ENCODE measurements at places on chromosomes 16 and 17.

GRCh38 chr17:68384471-68384870 lies 72.8 kb downstream of the WIPI1 start:
- DNase-seq, result no peak

DNA sequence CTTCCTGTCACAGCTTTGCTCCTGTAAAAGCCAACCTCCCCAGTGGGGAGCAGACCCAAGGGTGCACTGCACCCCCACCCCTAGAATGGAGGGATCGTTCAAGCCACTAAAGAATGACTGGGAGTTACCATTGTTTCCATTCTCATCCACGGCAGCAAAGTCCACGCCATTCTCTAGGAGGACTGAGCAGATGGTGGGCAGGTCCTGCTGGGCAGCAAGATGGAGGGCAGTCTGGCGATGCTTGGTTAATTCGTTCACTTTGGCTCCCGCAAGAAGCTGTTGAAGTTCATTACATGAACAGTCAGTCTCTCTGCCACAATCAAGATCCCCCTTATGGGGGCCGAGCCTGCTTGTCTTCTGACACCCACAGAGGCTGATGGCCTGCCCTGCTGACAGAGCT lies 30.8 kb downstream of the CYB5D2 start:
- no peak for DNase-seq

DNA sequence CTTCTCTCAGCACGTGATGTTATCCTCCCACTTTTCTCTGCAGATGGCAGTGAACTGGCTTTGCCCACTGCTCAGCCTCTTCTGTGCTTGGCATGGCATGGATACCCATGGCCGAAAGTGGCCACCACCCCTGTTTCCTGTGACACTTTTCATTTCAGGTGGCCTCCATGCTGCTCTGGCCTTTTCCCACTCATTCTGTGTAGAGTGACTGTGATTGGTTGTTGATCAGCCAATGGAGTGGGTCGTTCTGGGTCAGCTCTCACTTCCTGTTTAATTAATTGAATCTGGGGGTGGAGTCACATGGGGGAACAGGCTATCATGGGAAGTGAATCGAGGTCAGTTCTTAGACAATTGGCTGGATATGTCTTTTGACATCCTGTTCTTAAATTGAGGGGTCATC lies 350.1 kb upstream of the EEF2KMT start:
- DNase-seq, result no peak

DNA sequence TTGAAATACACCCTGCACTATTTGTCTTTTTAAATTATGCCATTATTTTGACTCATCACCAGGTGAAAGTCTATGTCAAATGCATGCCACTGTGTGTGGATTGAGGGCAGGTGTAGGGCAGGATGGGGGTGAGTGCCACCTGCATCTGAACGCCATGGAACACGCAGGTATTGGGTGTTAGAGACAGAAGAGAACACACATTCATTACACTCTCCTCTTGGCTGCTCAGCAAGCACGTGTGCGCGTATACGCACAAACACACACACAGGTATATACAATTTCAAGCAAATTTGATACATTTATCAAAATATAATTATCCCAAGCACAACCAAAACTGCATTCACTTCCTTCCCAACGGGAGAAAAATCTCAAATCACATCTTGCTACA lies 268.9 kb downstream of the NTN1 start:
- no peak for DNase-seq

DNA sequence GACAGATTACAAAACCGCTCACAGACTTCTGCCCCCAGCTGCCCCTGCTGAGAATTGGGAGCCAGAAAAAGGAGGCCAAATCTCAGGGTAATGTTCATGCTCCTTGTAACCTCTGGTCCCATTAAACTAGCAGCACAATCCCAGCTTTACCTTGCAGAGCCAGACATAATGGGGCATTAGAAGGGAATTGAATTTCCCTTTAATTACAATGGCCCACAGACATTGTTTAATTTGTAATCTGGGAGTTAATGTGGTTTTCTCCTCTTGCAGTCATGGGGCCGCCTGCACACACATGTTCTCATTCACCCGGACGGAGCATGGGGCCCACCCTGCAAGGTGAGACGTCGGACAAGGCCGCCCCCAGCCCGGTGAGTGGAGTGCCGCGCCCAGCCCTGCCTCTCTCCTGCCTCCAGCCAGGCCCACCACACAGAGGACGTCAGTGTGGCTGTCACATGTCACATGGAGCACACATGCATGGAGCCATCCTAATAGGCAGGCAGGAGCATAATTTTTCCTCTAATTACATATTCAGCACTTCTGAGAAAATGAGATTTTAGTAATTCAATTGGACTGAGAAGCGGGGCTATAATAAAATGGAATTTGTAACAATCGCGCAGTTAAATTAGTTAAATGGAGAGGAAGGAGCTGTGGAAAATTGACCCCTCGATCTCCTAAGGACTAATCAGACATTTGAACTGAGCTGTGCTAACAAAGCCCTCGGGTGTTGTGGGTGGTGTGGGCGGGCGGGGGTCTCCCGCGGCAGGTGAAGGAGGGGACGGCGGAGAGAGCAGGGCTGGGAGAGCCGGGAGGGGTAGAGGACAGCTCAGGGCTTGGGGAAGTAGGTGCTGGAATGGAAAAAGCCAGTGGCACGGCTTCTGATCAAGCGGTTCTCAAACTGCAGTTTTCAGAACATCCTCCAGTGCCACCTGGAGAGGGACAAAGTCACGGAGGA lies 87.7 kb downstream of the ENGASE start:
- no peak for DNase-seq

GRCh38 chr16:10949424-10949970 lies 5.1 kb downstream of the CLEC16A start:
- peak; percentile 69 for DNase-seq

- DNase-seq, result no peak
These were observed 239.9 kb upstream of the TNRC6C start for GRCh38 chr17:77718669-77718961.

GRCh38 chr16:69494991-69495392 lies 70.6 kb downstream of the CYB5B start:
- peak; percentile 21 for DNase-seq

DNA sequence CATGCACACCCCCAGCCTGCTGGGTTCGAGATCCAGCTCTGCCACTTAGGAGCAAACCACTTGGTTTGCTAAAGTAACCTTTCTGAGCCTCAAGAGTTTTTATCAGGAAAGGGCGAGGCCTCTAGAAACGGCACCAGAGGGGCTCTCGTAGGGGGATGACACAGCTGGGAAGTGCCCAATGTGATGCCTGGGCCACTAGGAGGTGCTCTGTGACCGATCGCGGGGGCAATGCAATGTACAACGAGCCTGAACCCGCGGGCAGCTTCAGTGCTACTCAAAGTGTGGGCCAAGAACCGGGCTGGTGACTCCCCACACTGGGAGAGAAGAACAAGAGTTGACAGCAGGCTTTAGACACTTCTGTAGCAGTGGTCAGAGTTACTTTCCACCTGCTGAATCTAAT lies 9.4 kb downstream of the C16orf89 start:
- DNase-seq, result peak; percentile 72

- DNase-seq, result no peak
These were observed 6.2 kb upstream of the SMG1 start for GRCh38 chr16:18932243-18932987.

DNA sequence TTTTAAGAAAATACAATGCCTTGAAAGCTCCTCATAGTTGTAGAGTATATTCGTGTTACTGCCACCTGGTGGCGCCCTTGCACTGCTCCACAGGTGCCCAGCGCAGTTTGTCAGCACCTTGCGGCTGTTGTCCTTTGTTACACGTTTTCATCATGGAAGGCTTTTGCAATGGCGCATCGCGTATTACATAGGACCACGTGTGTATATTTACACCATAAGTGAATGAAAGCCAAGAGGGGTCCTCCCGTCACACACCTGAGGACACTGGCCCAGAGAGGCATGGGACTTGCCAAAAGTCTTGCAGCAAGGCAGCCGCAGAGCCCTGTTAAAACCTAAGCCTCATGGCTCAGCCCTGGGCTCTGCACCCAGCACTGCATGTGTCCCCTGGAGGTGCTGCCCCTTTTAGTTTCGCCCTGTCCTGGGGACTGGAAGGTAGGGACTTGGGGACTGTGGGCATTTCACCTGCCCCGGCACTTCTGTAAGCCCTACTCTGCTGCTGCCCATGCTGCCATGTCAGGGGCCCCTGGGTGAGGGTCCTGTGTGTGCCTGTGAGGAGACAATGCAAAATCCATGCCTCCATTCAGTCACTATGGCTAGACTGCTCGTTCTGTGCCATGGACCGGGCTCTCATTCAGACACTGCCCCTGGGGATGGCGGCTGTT lies 24.3 kb downstream of the POLR3E start:
- peak; percentile 72 for DNase-seq

- no peak for DNase-seq
These were observed 9.7 kb downstream of the CFAP20 start for GRCh38 chr16:58119509-58119845.

- DNase-seq, result peak; percentile 34
These were observed 907 bp upstream of the ESRP2 start for GRCh38 chr16:68236826-68237242.

- no peak for DNase-seq
These were observed 372.5 kb upstream of the CDH8 start for GRCh38 chr16:62408760-62409159.

- no peak for DNase-seq
These were observed 13.2 kb upstream of the AURKB start for GRCh38 chr17:8223356-8224126.

DNA sequence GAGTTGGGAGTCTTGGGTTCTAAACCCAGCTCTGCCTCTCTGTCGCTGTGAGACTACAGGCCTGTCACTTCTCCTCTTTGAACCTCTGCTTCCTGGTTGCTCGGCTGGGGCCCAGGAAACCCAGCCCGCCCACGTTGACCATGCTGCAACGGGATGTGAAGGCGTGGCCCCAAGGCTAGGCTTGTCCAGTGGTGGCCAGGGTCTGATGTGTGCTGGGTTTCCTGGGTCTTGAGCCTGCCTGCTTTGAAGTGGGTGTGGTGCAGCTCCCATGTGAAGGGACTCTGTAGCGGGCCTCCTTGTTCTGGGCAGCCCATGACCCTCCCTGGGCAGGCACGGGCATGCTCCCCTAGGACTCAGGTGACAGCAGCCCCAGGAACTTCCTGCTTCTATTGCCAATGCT lies 82.3 kb downstream of the SDR42E1 start:
- no peak for DNase-seq

DNA sequence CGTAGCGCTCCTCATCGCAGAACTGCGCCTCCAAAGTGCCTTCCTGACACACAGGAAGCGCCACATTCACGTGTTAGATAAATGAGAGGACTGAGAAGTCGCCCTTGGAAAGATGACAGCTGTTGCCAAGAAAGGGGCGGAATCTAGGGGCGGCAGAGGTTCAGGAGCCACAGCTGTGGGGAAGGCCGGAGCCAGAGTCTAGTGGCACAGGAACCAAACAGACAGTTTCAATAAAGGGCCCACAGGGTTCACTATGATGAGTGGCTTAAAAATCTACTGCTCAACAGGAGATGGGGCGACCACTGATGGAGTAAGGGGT lies 4.7 kb downstream of the FLCN start:
- no peak for DNase-seq

GRCh38 chr16:85055493-85056210 lies 28.1 kb downstream of the KIAA0513 start:
- DNase-seq, result peak; percentile 44

GRCh38 chr17:80866050-80866793 lies 125.4 kb upstream of the CHMP6 start:
- peak; percentile 67 for DNase-seq

GRCh38 chr17:17810084-17810894 lies 26.5 kb downstream of the SREBF1 start:
- no peak for DNase-seq

- no peak for DNase-seq
These were observed 129.4 kb downstream of the ZNF778 start for GRCh38 chr16:89346869-89347268.

DNA sequence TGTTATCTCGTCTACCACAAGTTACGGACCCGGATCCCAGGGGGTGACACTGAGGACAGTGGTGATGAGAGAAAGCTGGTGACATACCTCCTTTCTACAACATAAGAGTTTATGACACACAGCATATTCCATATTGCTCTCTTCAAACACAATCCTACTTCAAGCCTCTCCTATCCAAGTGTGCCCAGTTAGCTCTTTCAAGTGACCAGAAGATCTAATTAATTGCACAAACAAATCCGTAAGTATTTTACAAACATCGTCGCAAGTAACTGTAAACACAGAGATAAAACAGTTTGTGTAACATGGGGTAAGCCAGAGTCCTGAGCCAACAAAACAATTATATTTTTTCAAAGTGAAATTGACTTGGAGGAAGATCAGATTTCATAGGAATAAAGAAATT lies 235.0 kb downstream of the CHD9NB start:
- DNase-seq, result no peak

GRCh38 chr16:56923481-56924091 lies 8.4 kb upstream of the HERPUD1 start:
- no peak for DNase-seq

- DNase-seq, result no peak
These were observed 2.0 kb downstream of the CARHSP1 start for GRCh38 chr16:8866884-8867215.

DNA sequence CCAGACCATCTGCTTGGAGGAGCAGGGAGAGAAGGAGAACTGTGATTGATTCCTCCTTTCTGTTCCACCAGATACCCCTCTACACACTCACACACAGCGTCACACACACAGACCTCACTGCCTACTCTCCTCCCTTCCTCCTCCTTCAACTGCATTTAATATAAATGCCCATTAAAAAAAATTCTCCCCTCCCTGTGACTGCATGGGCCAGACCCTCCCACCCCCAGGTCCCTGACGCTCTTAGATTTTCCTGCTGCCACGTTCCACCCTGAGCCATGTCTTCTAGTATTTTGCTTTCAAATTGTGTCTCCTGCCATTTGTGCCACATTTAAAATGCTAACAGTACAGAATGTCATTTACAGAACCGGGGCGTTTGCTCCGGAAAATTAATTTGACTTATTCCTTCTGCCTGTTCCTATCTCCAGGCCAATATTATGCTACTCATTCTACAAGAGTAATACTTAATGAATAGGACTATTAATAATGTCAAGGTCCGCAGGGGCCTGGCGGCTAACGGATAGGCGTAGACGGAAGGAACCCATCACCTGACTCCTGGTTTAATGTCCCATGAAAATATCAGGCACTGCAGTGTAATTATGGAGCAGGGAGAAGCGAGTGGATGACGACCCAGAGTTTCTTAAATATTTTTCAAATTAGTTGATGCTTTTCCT lies 100.2 kb downstream of the MRM1 start:
- no peak for DNase-seq

DNA sequence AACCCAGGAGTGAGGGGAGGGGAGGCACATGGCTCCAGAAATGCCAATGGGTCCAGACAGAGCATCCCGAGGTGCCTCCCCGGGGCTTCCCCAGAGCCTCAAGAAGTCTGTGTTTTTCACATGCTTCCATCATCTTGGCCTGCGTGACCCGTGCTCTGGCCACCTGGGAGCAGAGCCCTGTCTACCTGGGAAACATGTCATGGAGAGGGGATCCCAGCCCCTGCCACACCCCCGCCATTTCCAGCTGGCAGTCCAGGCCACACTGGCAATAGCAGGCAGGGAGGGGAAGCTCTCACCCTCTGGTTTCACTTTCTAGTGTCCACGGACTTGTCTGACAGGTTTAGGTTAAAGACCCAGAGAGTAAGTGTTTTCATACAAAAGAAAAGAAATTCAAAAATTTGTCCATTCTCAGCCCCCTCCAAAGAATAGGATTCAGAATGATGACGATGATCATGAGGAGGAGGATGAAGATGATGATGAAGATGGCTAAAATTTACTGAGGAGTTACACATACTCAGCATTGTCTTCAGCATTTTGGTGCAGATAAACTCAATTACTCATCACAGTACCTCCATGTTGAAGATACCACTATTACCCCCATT lies 9.0 kb downstream of the SMIM5 start:
- DNase-seq, result peak; percentile 21

- DNase-seq, result no peak
These were observed 299.4 kb downstream of the CPPED1 start for GRCh38 chr16:12504312-12504711.

GRCh38 chr16:11950388-11950787 lies 8.5 kb upstream of the NPIPB2 start:
- DNase-seq, result no peak
